ENCODE measurements at places on chromosomes 7 and 10.

DNA sequence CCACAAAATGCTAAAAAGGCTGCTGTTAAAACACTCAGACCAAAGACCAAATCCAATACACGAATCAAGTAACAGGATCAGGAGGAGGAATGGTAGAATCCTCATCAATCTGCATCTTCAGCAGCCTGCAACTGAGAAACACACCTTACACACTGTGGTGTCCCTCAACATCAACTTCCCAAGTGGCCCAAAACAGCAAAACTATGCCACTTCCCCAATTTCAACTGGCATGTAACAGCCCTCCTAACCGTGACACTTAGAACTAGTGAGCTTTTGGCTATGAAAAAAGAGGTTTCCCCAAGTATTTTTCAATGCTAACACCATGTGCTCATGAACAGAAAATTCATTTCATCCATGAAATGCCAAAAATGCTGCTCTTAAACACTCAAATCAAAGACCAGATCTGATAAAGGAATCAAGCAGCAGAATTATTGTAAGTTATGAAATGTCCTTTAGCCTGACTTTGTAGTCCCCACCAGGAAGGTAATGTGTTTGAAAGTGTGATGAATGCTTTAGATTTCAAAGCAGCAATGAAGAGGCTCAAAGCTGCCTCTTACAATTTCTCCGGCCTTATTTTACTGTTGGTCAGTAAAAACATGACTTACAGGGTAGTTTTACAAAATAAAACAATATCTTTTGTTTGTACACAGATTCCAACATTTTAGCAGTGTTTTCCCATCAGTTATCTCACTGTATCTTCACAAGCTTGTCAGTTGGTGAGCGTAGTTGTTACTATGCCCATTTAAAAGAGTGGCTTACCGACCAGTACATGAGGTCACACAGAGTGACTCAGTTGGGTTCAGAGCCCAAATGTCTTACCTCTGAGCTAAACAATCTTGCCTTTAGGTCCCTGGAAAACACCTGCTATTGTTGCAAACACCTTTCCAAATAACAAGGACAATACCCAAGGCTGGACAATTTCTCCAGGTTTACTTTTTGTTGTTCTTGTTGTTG, 65.7 kb upstream of the ASAH2 start:
- H3K4me1 ChIP-seq: no peaks in the 10 kb centered on the region
- no peak overlapping the region for H3K27ac ChIP-seq
- H3K36me3 ChIP-seq: peaks cover 3% of the 10 kb centered on the region
- no peak overlapping the region for H3K4me3 ChIP-seq
- no peaks in the 10 kb centered on the region for H3K27me3 ChIP-seq

DNA sequence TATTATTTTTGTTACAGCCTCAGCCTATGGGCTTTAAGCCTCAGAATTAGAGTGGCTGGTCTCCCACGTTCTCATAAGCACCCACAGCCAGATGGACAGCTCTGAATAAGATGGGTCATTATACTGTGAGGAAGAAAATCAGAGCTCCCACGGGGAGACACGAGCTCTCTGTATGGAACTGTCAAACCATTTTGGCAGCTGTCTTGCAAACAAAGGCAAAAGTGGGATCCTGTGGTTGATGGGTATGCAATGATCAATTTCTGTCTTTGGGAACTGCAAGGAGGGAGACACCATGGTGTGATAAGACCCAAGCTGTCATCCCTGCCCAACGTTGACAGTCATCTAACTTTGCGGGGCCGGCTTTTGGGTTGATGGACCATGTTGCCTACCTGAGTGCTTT, 614.3 kb downstream of the TYW1 start:
- H3K4me3 ChIP-seq: no peak overlapping the region
- H3K27ac ChIP-seq: no peak overlapping the region
- H3K4me1 ChIP-seq: no peaks in the 10 kb centered on the region
- no peak for DNase-seq

DNA sequence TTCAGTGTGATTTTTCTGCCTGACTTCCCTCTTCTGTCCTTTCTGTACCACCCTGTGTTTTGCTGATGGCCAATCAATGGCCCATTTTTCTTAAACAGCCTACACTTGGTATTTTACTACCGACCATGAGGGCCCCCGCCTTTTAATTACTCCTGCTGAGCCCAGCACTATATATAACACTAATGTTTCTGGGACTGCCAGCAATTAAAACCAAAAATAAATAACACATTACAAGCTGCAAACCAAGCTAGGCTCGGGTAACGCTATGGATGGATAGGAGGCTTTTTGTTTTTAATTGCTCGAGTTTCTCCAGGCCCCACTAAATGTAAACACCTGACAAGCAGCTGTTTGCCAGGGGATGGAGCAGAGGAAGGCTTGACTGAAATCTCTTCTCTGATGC, 915.4 kb upstream of the AUTS2 start:
- H3K36me3 ChIP-seq: no peaks in the 10 kb centered on the region
- no peaks in the 10 kb centered on the region for H3K27me3 ChIP-seq
- no peak overlapping the region for H3K4me3 ChIP-seq

DNA sequence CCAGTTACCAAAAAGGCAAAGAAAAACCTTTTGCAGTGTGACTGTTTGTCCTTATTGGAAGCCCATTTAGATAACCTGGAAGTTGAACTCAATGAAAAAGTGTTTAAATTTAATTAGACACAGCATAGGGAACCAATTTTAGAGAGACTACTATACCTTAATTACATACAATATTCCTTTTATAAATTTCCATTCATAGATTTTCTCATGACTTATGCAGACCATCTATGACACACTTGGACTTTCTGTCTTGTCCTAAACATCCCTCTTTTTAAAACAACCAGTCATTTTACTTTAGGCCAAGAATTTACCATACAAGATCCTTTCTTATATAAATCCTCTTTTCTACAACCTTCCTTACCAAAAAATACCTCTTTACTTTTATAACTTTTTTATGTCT, 61.6 kb downstream of the MTURN start:
- no peaks in the 10 kb centered on the region for H3K27me3 ChIP-seq
- no peaks in the 10 kb centered on the region for H3K4me1 ChIP-seq

GRCh38 chr7:36119005-36119706, 33.9 kb upstream of the EEPD1 start:
- H3K4me3 ChIP-seq: no peak overlapping the region
- H3K4me1 ChIP-seq: peaks cover 30% of the 10 kb centered on the region
- DNase-seq: no peak
- H3K27ac ChIP-seq: peak overlapping the region; percentile 6
- no peaks in the 10 kb centered on the region for H3K27me3 ChIP-seq

DNA sequence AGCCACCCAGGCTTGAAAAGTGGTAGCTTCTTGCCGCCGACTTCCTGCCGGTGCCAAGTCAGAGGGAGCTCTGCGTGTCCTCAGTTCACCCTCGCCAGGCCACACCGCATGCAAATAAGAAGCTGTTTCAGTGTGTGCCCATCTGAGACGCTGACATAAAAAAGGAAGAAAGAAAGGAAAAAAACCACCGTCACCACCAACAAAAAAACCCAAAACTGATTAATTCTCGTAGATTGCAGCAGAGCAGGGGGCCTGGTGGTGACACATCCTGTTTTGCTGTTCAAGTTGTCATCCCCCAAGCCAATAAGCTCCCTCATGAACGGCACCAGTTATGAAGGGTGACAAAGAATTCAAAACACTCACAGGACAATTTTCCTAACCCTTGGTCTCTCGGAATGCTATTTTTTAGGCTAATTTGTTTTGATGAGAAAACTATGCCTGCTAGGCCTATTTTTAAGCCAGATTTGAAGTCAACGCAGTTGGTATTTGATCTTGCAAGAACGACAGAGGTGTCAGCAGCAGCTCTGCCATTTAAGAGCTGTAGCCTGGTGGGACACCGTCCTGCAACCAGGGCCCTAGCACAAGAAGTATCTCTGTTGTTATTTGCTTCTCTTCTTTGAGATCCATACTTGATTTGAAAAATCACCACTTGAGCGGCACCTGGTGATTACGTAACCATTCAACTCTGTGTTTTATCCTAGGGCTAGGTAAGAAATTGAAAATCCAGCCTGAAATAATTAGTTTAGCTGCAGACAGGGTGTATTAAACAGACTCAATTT, 145.6 kb downstream of the PFKFB3 start:
- H3K36me3 ChIP-seq: no peaks in the 10 kb centered on the region
- no peak overlapping the region for H3K27ac ChIP-seq
- DNase-seq: no peak
- no peak overlapping the region for H3K4me3 ChIP-seq

- H3K27ac ChIP-seq: no peak overlapping the region
- DNase-seq: no peak
- H3K27me3 ChIP-seq: no peaks in the 10 kb centered on the region
- no peaks in the 10 kb centered on the region for H3K4me1 ChIP-seq
- H3K4me3 ChIP-seq: no peak overlapping the region
Observed at GRCh38 chr7:82534684-82535083, 91.1 kb upstream of the CACNA2D1 start.

- H3K4me3 ChIP-seq: no peak overlapping the region
- H3K36me3 ChIP-seq: peaks cover 9% of the 10 kb centered on the region
- H3K27me3 ChIP-seq: no peaks in the 10 kb centered on the region
- peak; percentile 49 for DNase-seq
Observed at GRCh38 chr7:133723044-133723443, 404.1 kb upstream of the LRGUK start.

GRCh38 chr7:126450269-126450671, 802.5 kb downstream of the GRM8 start:
- H3K27me3 ChIP-seq: no peaks in the 10 kb centered on the region
- H3K4me1 ChIP-seq: no peaks in the 10 kb centered on the region
- H3K4me3 ChIP-seq: no peak overlapping the region
- H3K36me3 ChIP-seq: no peaks in the 10 kb centered on the region

DNA sequence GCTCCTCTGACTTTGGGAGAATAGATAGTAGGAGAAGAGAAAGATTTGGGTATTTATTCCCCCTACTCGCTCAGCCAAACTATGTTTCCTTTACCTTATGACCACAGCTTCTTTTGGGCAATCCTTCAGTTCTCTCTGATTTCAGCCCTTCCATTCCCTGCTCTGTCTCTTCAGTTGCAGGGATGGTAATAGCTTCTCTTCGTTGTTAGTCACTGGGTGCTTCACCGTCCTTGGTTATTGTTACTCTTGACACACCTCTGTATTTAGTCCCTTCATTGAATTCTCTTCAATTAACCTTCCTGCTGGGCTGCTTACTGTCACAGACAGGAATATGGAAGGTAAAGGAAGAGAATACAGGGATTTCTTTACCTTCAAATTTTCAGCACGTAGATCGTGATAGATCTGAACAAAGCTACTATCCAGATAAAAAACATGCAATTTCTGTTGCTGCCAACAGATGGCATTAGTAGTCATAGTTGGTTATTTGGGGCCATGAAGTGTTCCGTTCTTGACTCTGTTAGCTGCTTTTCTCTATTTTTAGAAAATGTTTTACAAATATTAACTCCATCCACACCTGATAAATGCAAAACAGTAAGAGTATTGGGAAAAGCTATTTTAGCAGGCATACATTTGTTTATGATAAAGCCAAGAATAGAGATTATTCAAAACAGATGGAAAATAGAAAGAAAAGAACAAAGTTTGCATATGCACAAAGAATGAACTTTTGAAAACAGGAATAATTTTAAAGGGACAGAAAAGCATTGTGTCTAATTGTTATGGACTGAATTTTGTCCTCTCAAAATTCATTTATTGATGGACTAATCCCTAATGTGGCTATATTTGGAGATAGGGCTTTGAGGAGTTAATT, 14.0 kb upstream of the PTTG1IP2 start:
- peak; percentile 61 for DNase-seq
- H3K36me3 ChIP-seq: no peaks in the 10 kb centered on the region
- H3K4me1 ChIP-seq: peaks cover 2% of the 10 kb centered on the region
- no peaks in the 10 kb centered on the region for H3K27me3 ChIP-seq

- no peaks in the 10 kb centered on the region for H3K36me3 ChIP-seq
- no peaks in the 10 kb centered on the region for H3K27me3 ChIP-seq
- peak overlapping the region; percentile 25 for H3K27ac ChIP-seq
Observed at GRCh38 chr7:108014747-108015682, 12.1 kb upstream of the LAMB1 start.

DNA sequence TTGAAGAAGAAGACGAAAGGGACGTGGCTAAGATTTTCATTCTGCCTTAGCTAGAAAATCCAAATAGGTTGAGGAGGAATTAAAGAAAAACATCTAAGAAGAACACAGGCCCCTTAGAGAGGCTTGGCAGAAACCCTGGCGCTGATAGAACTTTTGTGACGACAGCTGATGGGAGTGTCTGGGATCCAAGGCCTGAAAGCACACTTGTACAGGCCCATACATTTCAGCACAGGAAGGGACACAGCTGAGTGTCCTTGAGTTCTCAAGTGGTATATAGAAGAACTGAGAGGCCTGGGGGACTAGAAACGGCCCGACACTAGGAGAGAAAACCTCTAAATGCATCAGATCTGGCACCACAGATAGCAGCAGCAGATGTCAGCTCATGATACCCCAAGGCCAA, 39.5 kb downstream of the PRPS1L1 start:
- no peaks in the 10 kb centered on the region for H3K4me1 ChIP-seq
- no peaks in the 10 kb centered on the region for H3K27me3 ChIP-seq
- no peak overlapping the region for H3K27ac ChIP-seq
- no peak overlapping the region for H3K4me3 ChIP-seq
- no peak for DNase-seq

DNA sequence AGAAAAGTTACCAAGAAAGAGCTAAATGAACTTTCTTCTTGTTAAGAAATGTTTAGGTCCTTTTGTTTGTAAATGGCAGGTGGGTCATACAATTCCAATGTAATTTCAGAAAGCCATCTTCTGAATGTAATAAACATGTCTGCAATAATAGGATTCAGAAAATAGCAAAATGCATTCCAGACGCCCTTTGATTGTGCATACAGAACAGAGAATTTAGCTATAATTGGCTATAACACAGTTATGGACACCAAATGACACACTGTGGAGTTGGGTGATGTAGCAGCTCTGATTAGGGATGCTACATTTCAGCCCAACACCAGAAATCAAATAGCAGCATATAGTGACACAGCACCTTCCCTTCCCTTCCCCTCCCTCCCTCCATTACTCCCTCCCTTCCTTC, 240.8 kb downstream of the SNX10 start:
- H3K4me1 ChIP-seq: peaks cover 24% of the 10 kb centered on the region
- DNase-seq: no peak
- no peak overlapping the region for H3K27ac ChIP-seq

GRCh38 chr7:68862736-68863135, 735.5 kb upstream of the AUTS2 start:
- H3K27me3 ChIP-seq: no peaks in the 10 kb centered on the region
- no peak overlapping the region for H3K4me3 ChIP-seq
- no peak for DNase-seq
- no peaks in the 10 kb centered on the region for H3K36me3 ChIP-seq
- no peaks in the 10 kb centered on the region for H3K4me1 ChIP-seq
- H3K27ac ChIP-seq: no peak overlapping the region

- H3K4me1 ChIP-seq: no peaks in the 10 kb centered on the region
- DNase-seq: no peak
- H3K27ac ChIP-seq: no peak overlapping the region
- H3K36me3 ChIP-seq: no peaks in the 10 kb centered on the region
- H3K27me3 ChIP-seq: no peaks in the 10 kb centered on the region
Observed at GRCh38 chr7:137704723-137705122, 142.1 kb downstream of the DGKI start.

GRCh38 chr7:105426606-105427146, 38.0 kb upstream of the SRPK2 start:
- no peak overlapping the region for H3K27ac ChIP-seq
- H3K27me3 ChIP-seq: no peaks in the 10 kb centered on the region
- H3K36me3 ChIP-seq: no peaks in the 10 kb centered on the region
- no peak for DNase-seq

- no peak overlapping the region for H3K27ac ChIP-seq
- no peak overlapping the region for H3K4me3 ChIP-seq
- no peaks in the 10 kb centered on the region for H3K36me3 ChIP-seq
- H3K4me1 ChIP-seq: no peaks in the 10 kb centered on the region
- H3K27me3 ChIP-seq: no peaks in the 10 kb centered on the region
Observed at GRCh38 chr10:59036311-59037017, 140.0 kb upstream of the PHYHIPL start.

- H3K36me3 ChIP-seq: no peaks in the 10 kb centered on the region
- no peak overlapping the region for H3K4me3 ChIP-seq
- H3K27me3 ChIP-seq: no peaks in the 10 kb centered on the region
- peak overlapping the region; percentile 96 for H3K27ac ChIP-seq
- H3K4me1 ChIP-seq: peaks cover 67% of the 10 kb centered on the region
Observed at GRCh38 chr7:1839701-1840100, 169.6 kb downstream of the ELFN1 start.
